Nucleus accumbens (tissue), 56 donors: ENCODE measurements at places on chromosomes 2 and 18.

GRCh38 chr2:12399240-12399639 is 317.5 kb upstream of the TRIB2 start:
- DNase-seq: no peak

GRCh38 chr18:28961669-28962228 is 784.8 kb upstream of the CDH2 start:
- no peak for DNase-seq

DNA sequence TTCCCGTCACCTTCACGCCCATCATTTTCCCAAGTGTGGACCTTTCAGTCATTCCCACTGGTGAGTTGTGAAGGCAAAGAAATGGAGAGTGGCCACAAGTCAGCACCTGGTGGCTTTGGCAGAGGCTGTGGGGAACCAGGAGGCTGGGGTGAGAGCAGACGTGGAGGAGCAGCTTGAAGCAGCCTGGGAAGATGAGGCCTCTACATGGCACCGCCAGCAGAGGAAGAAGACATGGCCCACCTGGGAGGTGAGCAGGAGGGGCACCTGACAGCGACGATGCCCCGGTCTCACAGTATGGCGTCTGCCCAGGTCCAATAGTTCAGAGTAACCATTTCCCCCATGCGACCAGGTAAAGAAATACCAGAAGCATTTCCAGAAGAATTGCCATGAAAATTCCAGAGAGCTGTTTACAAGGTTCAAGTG is 69.0 kb downstream of the TPO start:
- no peak for DNase-seq

DNA sequence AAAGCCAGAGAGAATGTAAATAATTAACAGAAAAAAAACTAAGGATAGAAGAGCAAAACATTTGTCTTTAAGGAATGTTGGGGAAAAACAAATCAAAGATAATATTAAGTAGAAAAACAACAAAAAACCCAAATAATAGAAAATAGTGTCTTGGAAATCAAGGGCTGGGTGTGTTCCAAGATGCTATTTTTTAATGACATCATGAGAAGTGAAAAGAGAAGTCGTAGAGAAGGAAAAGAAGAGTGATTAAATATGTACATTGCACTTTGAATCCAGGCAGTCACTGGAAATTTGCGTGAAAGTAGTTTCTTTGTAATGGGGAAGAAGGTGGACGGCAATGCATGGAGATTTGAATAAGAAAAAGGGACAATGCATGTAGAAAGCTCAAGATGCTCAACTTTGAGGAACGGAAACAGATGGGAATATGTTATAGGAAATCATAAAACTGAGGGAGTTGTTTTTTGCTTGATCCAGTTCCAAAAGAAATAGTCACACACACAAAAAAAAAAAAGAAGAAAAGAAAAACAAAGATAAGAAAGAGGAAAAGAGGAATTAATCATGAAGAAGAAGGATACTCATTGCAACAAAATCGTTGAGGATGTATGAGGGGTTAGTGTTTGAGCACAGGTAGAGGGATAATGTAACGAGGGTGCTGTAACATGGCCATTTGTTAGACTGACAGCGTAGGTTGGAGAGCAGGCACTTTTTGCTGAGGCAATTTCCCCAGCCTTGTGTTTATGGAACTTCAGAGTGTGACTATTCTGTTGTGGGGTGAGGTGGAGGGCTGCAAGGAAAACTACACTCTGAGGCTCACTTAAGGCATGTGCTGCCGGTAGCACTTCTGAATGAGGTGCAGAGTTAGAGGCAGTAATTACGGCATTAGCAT is 184.1 kb downstream of the CALCRL start:
- DNase-seq: no peak

- DNase-seq: no peak
These were observed 758.1 kb upstream of the ACVR2A start for GRCh38 chr2:147086715-147087114.
